ENCODE measurements at places on chromosomes 12 and 14.

DNA sequence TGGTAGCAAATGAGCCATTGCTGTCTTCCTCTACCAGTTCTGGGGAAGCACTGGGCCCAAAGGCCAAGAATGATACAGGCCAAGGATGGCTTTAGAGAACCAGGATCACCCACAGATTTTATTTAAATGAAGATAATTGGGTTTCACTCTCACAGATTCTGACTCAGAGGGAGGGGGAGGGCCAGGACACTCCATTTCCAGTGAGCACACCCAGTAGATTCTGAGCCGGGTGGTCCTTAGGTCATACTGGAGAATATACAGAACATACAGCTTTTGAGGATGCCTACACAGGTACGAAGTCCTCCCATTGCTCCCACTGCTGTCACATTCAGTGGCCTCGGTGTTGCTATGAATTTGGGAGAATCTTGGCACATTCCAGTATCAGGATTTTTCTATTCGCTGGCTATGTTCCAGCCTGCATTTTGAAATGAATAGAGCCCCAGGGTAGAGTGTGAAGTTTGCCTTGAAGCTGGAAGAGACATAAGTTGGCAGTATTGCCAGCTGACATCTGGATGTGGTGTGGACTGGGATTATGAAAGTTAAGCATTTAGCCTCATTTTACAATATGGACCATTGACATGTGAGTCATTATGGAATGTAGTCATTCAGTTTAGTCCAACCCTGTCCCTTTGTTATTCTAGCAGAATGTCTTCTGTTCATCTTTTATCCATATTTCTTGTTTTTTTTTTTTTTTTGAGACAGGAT lies 45.8 kb upstream of the POC1B start:
- no peak for DNase-seq

DNA sequence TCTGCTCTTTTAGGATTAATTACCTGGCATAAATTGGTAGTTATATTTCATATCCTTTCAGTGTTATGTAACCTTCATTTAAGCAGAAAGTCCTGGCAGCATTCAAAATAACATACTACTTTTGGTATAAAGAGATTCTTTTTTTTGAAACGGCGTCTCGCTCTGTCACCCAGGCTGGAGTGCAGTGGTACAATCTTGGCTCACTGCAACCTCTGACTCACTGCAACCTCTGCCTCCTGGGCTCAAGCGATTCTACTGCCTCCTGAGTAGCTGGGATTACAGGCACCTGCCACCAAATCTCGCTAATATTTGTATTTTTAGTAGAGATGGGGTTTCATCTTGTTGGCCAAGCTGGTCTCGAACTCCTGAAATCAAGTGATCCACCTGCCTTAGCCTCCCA lies 9.2 kb downstream of the KTN1 start:
- no peak for DNase-seq

- no peak for DNase-seq
Measured at GRCh38 chr12:71799106-71799505, 40.5 kb upstream of the TBC1D15 start.

GRCh38 chr14:20631880-20632389 lies 9.6 kb downstream of the OR6S1 start:
- peak; percentile 83 for DNase-seq

DNA sequence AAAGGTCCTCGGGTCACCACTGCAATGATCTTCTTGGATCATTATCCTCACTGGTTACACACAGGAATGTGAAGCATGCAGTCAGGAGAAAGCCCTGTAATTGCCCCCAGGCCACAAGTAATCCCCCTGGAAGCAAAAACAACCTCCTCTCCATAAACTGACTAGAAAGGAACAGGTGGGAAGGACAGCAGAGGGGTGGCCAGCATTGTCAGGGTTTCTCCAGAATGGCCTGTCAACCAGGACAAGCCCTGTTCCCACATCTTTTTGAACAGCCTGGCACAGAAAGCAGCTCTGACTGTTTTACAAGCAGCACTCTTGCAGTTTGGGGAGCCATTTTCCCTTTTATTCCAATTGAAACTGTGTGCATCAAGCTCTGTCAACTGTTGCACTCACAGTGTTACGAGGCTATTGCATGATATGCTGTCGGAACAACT lies 36.1 kb downstream of the TMCC3 start:
- no peak for DNase-seq

- DNase-seq: no peak
Measured at GRCh38 chr14:99860219-99860618, 67.0 kb downstream of the EML1 start.

DNA sequence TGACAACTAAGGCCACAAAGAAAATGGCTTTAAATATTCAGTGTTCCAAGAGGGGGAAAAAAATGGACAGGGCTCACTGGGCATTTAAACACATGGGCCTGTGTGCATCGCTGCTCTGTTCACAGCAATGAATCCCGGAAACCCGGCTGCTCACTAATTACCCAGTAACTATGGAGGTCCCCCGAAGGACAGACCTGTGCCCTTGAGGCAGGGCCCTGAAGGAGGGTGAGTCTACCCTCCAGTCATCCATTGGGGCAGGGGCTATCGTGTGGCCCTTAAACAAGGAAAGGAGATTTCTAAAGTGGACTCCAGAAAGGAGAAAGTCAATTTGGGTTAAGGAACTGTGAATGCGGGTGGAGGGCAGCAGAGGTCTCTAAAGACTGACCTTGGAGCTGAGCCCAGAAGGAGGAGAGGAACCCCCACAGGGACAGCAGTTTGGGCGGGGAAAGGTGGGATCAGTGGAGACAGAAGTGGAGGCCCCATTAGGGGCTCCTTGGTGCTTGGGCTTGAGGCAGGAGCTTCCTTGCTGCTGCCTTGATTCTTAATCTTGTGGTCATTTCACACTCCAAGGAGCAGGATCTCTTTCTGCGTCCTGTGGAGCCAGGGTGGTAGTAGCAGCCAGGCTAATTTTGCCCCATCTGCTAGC lies 1.4 kb upstream of the CLMN start:
- DNase-seq: no peak

GRCh38 chr14:72432748-72433147 lies 461.2 kb downstream of the DPF3 start:
- DNase-seq: no peak

DNA sequence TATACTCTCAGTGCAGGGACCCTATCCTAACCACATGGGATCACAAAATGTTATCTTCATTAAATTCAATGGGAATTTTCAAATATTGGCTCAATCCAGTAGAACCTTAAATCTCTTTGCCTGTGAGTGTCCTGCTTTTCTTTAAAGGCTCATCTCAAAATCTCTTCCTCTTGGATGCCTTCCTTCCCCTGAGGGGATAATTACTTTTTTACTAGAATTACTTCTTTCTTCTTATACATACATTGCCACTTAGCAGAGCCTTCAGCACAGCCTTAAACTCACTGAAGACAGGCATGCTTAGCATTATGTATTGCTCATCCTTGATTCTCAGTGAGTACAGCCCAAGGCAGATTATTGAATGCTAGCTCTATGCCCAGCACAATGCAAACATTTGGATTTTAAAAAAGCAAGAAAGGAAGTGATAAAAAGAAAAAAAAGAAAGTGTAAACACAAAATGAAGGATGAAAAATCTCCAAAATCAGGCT lies 1918.0 kb upstream of the FLRT2 start:
- no peak for DNase-seq

DNA sequence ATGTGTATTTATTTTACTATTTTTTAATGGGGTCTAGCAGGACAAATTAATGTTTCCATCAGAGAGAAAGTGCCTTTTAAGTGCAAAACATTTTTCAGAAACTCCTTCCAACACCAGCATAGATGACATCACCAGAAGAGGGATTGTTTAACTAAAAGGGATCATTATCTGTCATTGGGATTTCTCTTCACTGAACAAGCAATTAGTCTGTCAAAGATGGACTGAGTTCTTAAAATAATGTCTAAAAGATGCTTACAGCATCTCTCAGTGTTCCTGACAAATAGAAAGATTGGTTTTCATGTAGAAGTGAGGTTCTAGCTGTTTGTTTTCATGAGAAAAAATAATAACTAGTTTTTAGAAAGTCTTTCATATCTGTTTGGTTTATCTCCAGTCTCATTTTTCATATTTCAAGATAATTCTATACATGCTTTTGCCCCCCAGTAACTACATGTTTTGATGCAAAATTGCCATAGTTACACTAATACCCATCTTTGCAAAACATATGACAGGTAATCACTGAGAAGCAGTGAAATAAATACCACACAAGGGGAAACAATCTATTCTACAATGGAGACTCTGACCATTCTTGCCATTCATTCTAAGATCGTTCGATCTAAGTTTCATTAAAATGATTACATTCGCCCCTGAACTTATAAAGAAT lies 850.3 kb downstream of the GALC start:
- DNase-seq: no peak

GRCh38 chr14:31229638-31230572 lies 22.3 kb upstream of the HECTD1 start:
- DNase-seq: peak; percentile 80

All from urothelium cell line (cell line).